ENCODE measurements at places on chromosomes 7 and 10.

DNA sequence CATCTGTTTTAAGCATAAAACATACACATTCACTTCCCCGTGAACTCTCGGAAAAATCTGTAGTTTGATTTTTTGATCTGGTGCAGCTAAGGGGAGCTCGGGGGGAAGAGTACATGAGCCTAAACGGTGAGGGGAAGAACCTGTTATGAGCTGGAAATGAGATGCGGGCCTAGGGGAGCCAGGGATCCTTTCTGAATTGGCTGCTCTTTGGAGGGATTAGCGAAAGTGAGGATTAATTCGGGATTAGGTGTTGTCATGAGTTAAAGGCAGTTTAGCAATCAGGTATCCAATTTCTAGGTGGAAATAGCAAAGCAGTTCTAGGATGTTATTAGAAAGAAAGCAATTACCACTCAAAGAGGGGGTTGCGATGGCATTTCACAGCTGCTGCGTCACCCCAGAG lies 51.1 kb upstream of the ADARB2 start:
- no peak for DNase-seq

GRCh38 chr7:131020759-131021261 lies 286.8 kb upstream of the KLF14 start:
- no peak for DNase-seq

DNA sequence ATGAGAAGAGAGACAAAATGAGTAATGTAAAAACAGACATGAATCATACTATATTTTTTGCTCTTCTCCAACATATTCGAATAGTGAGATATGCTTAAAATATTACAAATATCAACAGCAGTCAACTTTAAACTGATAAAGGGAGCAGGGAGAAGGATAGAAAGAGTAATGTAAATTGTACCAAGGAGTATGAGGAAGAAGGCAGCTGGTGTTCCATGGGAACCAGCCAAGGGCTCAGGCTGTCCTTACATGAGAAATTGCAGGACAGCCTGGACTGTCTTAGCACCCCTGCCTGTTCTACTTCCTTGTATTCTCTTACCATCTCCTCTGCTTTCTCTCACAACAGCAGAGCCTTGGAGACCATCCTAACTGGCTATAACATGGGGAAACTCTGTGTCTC lies 128.7 kb downstream of the TSPAN12 start:
- DNase-seq: no peak

GRCh38 chr10:76070916-76071315 lies 639.5 kb downstream of the LRMDA start:
- no peak for DNase-seq

- no peak for DNase-seq
Measured at GRCh38 chr7:92567460-92567859, 22.7 kb downstream of the FAM133B start.

DNA sequence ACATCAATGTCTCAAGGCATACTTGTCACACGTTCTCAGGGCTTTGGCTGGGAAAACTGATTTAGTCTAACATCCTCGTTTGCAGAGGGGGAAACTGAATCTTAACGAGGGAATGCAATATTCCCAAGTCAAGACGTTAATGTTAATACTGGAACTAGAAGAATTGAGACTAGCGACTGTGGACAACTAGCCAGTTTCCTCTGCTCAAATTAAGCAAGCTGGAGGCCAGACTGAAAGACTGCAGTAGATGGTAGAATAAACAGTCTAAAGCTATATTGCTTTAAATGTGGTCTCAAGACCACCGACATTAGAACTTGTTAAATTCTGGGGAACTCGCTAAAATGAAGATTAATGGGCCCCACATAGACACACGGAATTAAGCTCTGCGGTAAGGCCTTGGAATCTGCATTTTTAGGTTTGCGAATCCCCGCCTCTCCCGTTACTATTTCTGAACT lies 639 bp upstream of the TFAM start:
- DNase-seq: no peak

DNA sequence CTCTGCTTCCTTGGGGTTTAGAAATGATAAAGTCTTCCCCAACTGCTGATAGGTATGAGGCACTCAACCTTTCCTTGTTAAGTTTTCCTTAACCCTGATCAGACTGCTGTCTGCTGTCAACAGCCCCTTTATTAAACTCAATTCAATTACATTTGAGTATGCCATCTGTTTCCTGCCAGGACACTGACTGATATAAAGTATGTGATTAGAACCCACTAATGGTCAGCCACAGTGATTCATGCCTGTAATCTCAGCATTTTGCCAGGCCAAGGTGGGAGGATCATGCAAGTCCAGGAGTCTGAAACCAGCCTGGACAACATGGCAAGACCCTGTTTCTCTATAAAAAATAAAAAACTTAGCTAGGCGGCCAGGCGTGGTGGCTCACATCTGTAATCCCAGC lies 18.1 kb downstream of the BAZ1B start:
- DNase-seq: no peak

DNA sequence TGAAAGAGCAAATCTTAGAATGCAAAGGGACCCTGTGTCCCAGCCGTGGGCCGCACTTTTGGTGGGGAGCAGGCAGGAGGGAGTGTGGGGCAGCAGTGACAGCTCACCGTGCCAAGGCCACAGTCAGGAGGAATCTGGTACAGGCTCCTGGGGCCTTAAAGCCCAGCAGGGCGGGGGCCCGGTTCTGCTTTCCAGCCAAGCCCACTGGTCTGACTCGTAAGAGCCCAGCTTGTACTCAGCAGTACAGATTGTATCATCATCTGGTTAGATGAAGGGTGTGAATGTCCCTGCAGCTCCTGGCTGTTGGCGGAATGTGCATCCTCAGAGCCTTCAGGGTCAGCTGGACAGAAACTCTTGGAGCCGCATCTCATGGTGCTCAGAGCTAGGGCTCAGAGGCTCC lies 30.5 kb upstream of the TRIM8 start:
- no peak for DNase-seq

GRCh38 chr10:113801569-113801968 lies 50.1 kb downstream of the PLEKHS1 start:
- DNase-seq: no peak

DNA sequence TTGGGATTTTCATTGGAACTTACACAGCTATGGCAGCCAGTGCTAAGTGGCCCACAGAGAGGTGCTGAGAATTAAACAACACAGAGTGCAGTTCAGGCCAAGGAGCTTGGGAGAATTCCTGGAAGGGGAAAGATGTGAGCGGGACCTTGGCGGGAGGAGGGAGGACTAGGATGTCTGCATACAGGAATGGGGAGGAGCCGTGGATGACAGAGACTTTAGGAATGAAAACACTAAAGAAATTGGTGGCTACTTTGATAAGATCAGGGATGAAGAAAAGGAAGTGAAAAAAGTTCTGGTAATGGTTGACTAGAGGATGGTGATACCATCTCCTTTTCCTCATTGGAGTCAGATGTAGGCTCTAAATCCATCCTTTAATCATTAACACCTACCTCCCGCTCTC lies 234.2 kb upstream of the FZD8 start:
- DNase-seq: no peak

GRCh38 chr10:17166699-17167098 lies 34.8 kb downstream of the TRDMT1 start:
- DNase-seq: no peak

DNA sequence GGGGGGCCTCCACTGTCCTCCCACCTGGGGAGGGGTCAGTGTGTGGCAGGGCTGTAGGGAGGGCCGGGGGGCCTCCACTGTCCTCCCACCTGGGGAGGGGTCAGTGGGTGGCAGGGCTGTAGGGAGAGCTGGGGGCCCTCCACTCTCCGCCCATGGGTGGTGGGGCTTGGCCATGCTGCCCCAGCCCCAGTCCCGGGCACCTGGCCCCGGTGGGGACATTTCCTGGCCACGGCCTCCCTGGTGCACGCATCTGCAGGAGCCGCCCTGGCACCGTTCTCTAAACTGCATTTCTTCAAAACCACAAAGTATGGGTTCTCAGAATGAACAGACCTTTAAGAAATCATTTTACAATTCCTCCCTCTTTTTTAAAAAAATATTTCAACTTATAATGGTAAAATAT lies 89.3 kb upstream of the PDGFA start:
- no peak for DNase-seq
